ENCODE measurements at places on chromosomes 1 and 21.

- no peak for DNase-seq
These were observed 3.4 kb downstream of the RCAN1 start for GRCh38 chr21:34611528-34611927.

DNA sequence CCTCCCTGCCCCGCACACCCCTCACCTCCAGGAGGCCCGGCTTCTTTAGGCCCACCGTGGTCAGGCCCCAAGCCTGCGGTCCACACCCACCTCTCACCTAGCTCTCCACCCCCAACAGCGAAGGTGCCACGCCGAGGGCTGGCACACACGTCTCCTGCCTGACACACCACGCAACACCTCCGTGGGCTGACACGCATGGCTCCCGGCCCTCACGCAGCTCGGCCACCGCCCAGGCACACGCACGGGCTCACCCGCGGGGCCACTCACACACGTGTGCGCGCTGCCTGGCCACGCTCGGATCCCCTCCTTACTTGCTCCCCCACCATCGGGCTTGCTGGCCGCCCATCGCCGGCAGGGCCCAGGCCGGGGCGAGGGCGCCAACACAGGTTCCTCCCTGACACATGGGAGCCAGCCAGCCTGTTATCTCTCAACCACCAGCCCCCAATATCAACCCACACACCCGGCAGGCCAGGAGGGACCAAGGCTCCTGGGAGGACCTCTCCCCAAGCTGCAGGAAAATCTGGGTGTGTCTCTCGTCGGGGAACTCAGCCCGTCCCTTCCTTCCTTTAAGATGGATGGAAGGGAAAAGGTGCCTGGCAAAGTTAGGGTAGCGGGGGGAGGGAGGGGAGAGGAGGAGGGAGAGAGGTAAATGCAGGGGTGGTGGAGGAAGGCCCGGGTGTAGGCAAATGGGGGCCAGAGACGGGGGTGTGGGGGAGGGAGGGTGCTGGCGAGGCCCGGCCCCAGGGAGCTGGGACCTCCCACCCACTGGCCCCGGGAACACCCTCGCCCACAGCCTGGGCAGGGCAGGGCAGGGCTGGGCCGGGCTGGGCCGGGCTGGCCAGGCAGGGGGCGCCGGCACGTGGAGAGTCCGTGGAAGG lies 546 bp downstream of the ELOVL1 start:
- no peak for DNase-seq

DNA sequence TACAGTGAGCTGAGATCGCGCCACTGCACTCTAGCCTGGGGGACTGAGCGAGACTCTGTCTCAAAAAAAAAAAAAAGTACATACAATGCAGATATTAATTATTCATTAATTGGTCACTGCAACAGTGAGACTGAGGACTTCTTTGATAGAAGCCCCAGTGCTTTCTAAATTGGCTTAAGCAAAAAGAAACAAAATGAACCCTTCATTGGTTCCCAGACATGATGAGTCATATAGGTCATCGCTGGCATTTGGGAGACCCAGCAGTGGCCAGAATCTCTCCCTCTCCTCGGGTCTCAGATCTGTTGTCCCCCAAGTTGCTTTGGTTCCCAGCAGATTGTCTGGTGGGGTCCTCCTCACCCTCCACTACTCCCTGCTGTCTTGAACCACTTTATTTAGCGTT lies 144.9 kb downstream of the KAZN start:
- DNase-seq: no peak

DNA sequence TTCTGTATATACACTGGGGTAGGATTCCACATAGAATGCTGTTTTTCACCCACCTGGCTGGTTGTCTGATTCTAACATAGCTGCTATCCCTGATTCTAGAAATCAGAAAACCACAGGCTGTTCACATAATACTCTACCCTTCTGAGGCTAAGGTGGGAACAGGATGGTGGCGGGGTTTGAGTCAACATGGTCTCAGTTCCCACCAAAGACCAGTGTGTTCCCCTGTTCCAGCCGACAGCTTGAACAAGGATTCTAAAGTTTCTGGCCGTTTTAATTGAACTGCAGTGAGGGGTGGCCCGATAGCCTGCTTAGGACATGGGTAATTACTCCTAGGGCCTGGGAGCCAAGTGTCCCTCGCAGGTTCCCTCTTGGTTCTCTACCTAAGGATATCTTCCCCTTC lies 38.4 kb downstream of the PEX14 start:
- no peak for DNase-seq

DNA sequence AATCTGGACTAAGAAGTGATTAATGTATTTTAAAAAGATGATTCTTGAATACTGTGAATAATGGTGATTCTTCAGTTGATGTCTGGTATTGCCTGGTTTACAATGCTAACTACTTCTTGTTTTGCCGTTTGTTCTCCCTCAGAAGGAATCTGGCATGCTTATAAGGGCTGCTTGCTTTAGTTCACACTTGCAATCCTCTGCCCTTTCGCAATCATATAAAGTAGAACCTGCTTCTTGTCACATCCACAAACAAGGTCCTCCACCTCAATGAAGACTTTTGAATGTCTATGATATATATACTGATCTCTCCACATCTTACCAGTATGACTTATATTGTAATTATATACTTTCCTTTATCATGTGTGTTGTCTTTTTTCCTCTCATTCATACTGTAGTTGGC lies 92.6 kb downstream of the ADGRL4 start:
- peak; percentile 2 for DNase-seq
